Fibroblast of the aortic adventitia (primary cell): ENCODE measurements at places on chromosomes 6 and 20.

DNA sequence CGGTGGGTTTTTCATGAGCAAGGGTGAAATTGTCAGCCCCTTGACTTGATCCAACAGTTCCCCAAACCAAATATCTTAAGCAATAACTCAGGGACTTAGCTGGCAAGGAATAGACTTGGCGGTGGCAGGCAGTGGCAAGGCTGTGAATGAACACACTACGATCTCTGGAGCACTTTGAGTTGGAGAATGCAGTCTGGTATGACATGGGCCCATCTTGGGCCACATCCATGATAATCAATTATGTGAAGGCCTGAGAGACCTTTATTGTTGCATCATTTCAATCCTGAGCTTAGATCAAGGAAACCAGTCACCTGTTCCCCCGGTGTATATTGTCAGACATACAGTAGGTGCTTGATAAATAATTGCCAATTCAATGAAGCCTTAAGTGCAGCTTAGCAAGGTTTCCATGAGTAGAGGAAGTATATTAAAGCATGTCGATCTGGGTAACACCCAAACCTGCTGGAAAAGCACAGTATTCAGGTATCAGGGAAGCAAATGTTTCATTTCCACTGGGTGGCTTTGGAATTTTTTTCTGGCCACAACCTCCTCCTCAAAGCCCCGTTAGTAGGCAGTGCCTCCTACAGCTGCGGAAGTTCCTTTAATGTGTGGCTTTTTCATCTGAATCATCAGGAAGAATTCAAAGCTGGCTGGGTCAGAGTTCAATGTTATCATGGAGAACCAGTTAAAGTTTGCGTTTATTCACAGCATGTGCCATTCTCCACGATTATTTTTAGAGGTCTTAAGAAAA lies 10.2 kb downstream of the CASS4 start:
- DNase-seq: peak; percentile 72

GRCh38 chr20:44326391-44327159 lies 10.3 kb upstream of the R3HDML start:
- DNase-seq: no peak

DNA sequence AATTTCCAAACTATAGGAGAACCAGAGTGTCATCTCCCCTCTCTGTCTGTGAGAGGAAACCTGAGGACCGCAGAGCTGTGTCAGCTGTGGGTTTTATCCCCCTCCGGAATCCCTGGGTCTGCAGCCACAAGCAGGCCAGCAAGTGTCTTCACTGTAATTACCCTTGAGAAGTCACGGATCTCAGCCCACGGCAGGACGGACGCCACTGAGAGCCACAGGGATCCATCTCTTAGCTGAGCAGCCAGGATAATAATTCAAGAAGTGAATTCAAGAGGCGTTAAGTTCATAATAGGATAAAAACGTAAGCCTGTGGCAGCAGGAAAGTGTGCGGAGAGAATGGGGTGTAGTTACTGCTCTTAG lies 37.0 kb downstream of the DLL1 start:
- DNase-seq: no peak

DNA sequence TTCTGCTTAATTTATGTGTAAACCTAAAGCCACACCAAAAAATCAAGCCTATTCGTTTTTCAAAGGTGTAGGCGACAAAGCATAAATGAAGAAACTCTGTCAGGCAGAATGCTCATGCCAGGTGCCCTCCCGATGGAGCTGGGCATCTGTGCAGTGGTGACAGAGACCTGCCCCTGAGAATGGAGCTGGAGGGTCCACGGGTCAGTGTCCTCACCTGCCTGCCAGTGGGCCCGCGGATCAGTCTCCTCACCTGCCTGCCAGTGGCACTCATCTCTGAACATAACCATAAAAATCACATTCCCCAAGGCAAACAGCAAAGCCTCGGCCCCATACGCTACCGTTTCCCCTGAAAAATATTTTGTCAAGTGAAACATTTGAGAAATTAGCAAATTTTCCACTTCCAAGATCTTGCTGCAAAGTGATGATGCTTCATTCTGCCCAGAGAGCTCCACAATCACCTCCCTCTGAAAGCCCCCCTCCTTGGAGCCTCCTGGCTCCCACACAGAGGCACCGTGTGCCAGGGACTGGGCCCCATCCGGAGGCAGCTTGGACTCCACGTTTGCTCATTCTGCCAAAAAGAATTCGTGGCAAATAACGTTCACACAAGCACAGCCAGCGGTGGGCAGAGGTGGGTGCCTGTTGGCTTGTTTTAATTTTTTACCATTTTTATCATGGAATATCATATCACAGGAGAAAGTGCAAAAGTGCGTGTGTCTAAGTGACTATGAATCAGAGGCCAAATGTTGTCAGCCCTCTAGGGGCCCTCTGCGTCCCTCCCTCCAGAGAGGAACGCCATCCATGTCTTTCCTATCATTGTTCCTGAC lies 88.8 kb downstream of the YTHDF1 start:
- DNase-seq: no peak

DNA sequence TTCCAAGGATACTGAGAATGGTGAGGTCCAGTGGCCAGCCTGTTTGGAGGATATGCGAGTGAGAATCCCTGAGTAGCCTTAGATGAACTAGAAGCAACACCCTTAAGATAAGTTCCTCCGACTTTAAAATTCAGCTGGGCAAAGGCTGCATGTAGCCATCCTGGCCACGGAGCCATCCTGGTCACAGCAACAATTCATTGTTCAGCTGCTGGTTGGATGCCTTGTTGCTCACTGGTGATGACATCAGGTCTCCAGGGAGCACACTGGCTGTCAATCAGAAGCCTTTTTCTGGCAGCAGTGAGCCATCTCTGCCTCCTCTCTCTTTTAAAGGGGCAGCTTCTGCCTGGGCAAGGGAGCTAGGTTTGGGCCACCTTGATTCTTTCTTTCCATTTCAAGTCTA lies 22.4 kb upstream of the RIMS4 start:
- DNase-seq: peak; percentile 40
